ENCODE measurements at places on chromosomes 3 and 15. TPM values are rescaled to one million over a fixed set of nuclear protein-coding genes. Genes with fewer than 3 reads are reported as not detected.

KNG1 gene
- not detected for total RNA-seq

RPL4 gene
- total RNA-seq, result 5,812 TPM

PRR23A gene
- not detected for total RNA-seq

OR5K2 gene
- total RNA-seq, result not detected

DPPA2 gene
- total RNA-seq, result not detected

MNS1 gene
- total RNA-seq, result 3.2 TPM

ARRDC4 gene
- total RNA-seq, result 13.3 TPM

SLC22A14 gene
- total RNA-seq, result not detected

RHCG gene
- not detected for total RNA-seq

TRPM1 gene
- total RNA-seq, result not detected

PPP1R14D gene
- total RNA-seq, result not detected

Measured in myometrial cell (primary cell).